Spleen (tissue), 13 donors: ENCODE measurements at places on chromosomes 3 and 15. TPM values are rescaled to one million over a fixed set of nuclear protein-coding genes. Genes with fewer than 3 reads are reported as not detected.

GRCh38 chr3:96000966-96001365 is 813.4 kb upstream of the EPHA6 start:
- DNase-seq, result no peak

The ZNF80 gene
- 0.14 TPM for polyA plus RNA-seq

The PLA1A gene
- polyA plus RNA-seq, result 0.44 TPM

The HAPLN3 gene
- 16.6 TPM for polyA plus RNA-seq

The SLC51B gene
- not detected for polyA plus RNA-seq

The LRRC2 gene
- 1.8 TPM for polyA plus RNA-seq

The SEMA6D gene
- 0.52 TPM for polyA plus RNA-seq

The OR5K2 gene
- polyA plus RNA-seq, result not detected

The NR2E3 gene
- polyA plus RNA-seq, result not detected

- DNase-seq, result no peak
Measured at GRCh38 chr15:101478701-101479341, 10.7 kb downstream of the PCSK6 start.

The TFRC gene
- 18.7 TPM for polyA plus RNA-seq

The C3orf22 gene
- polyA plus RNA-seq, result not detected

The ITIH4 gene
- 10.4 TPM for polyA plus RNA-seq

The CCR3 gene
- 0.28 TPM for polyA plus RNA-seq

GRCh38 chr3:69370156-69370883 is 15.6 kb downstream of the FRMD4B start:
- peak; percentile 95 for DNase-seq

- DNase-seq, result no peak
Measured at GRCh38 chr3:78398401-78398800, 1358.5 kb downstream of the ROBO2 start.

DNA sequence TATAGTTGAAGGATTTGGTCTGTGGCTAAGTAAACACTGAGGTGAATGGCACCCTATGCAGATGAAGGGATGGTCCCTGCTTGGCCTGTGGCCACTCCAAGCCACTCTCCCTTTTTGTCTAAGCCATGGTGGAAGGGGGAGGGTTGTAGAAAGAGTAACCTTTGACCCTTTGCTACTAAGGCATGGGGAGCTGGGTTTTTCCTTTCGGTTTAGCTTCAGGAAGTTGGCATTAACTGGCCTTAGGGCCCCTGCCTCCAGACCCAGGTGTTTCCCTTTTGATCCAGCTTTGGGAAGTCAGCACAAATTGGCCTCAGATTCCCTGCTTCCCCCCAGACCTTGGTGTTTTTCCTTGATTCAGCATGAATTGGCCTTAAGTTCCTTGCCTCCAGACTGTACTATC is 49.5 kb downstream of the EFCAB12 start:
- DNase-seq, result no peak

GRCh38 chr3:188229177-188229576 is 75.2 kb downstream of the LPP start:
- no peak for DNase-seq

DNA sequence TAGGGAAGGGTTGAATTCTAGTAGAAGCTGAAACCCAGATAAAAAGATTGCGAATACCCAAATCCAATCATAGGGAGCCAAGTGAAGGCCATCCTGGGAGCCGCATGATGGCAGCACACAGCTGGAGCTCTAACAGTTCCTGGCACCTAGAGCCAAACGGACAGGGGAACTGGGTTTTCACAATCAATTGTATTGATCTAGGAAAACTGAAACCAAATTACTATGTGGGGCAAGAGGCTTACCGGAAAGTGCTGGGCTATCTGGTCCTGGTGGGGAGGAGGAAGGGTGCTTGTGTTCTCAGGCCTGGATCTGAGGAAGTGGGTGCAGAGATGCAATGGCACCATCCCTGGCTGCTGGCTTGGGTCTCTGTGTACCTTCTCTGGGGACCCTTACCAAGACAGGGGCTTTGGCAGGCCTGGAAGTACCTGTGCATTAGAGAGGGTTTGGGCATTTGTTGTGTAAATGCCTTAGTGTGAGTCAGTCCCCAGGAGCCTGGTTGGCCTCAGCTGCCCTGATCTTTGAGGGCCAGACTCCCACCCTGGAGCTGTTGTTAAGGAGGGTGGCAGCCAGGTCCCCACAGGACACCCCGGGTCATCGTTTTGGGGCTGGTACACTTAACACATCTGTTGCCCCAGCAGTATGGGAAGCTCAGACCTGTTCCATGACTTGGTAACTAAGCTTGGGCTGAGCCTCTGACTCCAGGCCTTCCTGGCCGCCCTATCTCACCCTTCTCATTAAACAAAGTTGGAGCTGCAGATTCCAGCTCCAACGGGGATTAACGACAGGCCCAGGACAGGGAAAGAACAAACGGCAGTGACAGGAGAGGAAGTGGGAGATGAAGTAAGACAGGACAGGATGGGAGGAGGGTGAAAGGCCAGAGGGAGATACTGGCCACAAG is 8.9 kb upstream of the FURIN start:
- no peak for DNase-seq

GRCh38 chr3:129606636-129607390 is at the start of gene PLXND1:
Gene PLXND1 (minus strand): TSS chr3:129606676. CDS start chr3:129606639, 37 bp downstream.
- DNase-seq, result peak; percentile 91

- no peak for DNase-seq
Measured at GRCh38 chr3:86634361-86634760, 356.6 kb downstream of the VGLL3 start.

GRCh38 chr3:20696388-20697150 is 510.6 kb upstream of the SGO1 start:
- no peak for DNase-seq

DNA sequence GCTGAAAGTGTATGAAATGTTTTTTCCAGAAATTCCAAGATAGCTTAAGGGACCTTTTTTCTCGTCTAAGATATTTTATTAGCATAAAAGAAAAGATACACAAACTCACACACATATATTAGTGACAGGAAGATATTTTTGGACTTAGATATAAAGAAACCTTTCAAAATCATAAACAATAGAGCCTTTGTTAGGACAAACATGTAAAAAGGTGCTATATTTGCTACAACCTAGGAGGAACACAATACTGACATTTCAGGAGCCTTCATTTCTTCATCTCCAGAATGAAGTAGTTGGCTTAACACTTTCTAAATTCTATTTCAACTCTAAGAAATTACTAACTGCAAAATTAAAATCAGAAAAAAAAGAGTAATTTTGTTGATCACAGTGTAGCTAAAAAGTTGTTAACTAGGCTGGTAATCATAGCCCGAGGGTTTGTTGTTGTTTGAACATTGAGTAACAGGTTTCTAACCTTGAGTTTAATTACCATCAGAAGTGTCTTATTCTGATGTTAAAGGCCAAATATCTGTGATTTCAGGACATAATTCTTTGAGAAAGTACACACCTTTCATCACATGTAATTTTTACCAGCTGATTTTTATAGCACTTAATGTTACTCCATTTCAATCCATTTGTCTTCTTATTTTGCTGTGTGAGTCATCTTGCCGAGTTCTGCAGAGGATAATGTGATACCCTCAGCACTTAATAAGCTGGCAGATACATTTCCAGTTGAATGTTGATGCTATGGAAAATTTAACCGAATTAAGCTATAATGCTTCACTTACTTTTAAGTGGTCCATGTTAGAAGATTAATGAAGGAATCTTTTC is 97.3 kb downstream of the MBNL1 start:
- no peak for DNase-seq

The HLTF gene
- polyA plus RNA-seq, result 6.5 TPM

- DNase-seq, result peak; percentile 82
Measured at GRCh38 chr3:156151824-156152428, 31.5 kb downstream of the KCNAB1 start.

- DNase-seq, result no peak
Measured at GRCh38 chr15:31084176-31084575, 17.3 kb downstream of the TRPM1 start.

The FAM81A gene
- polyA plus RNA-seq, result 2.3 TPM

DNA sequence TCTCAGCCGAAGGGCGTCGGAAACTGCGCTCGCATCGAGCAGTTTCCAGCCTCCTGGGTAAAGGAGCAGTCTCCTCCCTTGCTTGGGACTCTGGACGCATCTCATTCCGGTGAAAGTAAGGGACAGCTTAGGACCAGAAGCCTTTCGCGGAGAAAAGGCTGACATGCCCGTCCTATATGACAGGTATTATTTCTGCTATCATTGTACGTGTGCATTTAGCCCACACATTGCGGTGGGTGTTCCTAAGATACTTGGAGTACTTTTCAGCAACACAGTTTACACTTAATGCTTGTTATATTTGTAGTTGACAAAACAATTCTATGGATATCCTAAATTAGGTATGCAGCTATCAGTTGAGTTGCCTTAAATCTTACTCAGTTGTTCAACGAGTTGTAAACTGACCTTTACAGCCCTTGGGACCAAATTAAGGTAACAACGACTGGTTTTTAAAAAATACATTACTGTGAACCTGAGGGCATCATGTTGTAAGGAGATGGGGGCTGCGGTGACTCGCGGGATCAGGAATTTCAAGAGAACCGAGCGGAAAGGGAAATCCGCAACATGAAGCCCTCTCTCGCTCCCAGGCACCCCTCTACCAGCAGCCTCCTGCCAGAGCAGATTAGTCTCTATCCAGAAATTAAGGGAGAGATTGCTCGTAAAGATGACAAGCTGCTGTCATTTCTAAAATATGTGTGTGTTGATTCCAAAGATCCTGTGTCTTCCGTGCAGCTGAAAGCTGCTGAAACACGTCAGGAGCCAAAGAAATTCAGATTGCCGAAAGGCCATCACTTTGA is 632 bp upstream of the COPS2 start:
- DNase-seq, result no peak

DNA sequence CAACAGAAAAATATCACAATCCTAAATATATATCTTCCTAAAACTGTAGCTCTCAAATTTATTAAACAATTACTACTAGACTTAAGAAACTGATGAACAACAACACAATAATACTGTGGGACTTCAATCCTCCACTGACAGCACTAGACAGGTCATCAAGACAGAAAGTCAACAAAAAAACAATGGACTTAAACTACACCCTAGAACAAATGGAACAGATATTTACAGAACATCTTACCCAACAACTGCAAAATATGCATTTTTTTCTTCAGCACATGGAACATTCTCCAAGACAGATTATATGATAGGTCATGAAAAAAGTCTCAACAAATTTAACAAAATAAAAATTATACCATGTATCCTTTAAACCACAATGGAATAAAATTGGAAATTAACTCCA is 133.4 kb downstream of the PLCH1 start:
- no peak for DNase-seq

The FSD2 gene
- polyA plus RNA-seq, result 0.02 TPM

GRCh38 chr3:87621667-87622066 is 345.3 kb upstream of the POU1F1 start:
- DNase-seq, result no peak

GRCh38 chr3:24981309-24981708 is 446.8 kb upstream of the RARB start:
- DNase-seq, result no peak

The SLC6A20 gene
- polyA plus RNA-seq, result 0.03 TPM

GRCh38 chr3:52191663-52192062 is 6.3 kb upstream of the ALAS1 start:
- no peak for DNase-seq

- no peak for DNase-seq
Measured at GRCh38 chr3:90062631-90063200, 955.3 kb downstream of the EPHA3 start.

The MIX23 gene
- 32.9 TPM for polyA plus RNA-seq

GRCh38 chr3:115154611-115155010 is 7.5 kb upstream of the ZBTB20 start:
- no peak for DNase-seq

DNA sequence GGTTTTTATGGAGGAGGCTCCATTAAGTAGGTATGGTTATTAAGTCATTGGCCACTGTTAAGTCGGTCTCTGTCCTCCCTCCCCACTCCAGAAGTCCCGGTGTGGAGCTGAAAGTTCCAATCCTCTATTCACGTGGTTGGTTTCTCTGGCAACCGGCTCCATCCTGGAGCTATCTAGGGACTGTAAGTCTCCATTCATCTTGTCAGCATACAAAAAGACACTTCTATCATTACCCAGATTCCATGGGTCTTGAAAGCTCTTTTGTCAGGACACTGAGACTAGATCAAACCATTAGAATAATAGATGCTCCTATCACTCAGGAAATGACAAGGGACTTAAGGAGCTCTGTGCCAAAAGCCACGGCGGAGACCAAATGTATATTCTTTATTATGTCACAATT is 110.3 kb downstream of the PIK3CB start:
- no peak for DNase-seq

The LRTM1 gene
- polyA plus RNA-seq, result 14.1 TPM

DNA sequence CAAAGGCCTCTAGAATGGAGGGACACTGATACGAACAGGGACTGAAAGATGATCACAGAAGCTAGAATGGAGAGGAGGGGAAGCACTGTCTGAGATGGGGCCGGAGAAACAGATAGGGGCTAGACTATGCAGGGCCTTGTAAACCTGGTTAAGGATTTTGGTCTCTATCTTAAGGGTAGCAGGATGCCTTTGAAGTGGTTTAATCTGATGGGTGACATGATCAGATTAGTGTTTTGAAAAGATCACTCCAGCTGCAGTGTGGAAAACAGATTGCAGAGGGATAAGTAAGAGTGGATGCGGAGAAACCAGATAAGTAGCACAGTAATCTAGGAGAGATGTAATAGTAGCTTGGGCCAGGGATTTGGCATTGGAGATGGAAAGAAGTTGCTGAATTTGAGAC is 108.1 kb downstream of the RSRC1 start:
- DNase-seq, result no peak

DNA sequence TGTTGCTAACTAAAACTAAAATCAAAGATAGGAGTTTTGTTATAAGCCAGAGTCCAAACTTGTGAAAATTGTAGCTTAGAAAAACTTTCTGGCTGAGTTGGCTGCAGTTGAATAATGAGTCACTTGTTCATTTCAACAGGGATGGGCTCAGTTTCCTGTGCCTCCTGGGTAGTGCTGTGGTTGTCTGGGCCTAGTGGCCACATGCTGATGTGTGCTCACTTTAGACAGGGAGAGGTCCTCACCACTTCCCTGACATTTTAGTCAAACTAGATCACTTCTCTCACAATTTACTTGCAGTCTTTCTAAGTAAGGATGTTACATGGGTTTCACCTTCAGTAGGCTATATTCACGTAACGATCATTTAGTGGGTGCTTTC is 6.3 kb upstream of the UBE2Q2 start:
- no peak for DNase-seq

DNA sequence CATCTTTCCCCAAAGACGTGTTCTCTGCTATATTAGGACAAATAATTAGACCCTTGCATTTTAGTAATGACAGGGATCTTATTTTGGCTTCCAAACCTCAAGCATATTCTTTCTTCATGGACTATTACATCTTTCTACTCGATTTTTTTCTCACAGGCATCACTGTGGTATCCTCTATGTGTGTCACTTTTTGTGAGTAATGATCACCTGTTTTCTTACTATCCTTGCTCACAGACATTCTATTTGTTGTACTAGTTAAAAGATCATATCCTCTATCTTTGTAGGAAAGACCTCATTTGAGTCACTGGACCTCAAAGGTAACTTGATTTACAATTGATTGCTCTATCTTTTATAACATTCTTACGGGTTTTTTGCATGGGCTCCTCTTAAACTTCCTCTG is 6.8 kb downstream of the C3orf80 start:
- DNase-seq, result no peak
